Sigmoid colon (tissue), 7 donors: ENCODE measurements at places on chromosomes 3 and 15.

DNA sequence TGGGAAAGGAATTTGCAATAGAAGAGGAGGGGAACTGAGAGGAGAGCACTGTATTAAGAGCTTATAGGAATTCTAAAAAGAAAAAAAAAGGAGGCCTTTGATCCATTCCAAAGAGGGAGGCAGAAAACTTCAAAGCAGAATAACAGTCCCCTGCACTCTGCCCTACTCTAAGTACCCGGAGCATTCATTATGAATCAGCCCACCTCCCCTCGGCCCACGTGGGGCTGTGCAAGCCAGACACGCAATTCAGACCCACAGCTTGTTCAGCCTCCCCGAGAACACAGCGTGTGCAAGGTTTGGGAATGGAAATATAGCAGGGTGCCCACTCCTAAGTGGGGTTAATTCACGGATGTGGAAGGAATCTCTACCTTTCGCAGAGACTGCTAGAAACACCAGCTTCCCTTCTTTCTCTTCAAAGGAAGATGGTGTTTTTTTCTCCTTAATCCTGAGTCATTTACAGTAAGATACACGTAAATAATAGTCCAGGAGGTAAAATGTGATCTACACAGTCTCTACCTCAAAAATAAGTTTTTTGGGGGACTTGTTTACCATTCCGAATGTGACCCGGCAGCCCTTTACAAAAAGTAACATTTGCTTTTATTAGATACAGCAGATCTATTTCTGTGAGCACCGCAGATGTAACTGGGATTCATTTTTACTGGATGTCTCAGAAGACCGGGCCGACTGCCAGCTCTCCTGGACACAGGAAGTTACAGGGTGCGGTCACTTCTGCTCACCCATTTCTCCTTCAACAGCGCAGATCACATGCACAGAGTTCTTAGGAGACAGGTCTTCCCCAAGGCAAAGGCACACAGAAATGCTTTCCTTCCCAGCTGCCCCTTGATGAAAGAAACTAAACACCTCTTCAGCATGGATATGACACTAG lies 768.5 kb upstream of the CFAP20DC start:
- peak; percentile 91 for DNase-seq

DNA sequence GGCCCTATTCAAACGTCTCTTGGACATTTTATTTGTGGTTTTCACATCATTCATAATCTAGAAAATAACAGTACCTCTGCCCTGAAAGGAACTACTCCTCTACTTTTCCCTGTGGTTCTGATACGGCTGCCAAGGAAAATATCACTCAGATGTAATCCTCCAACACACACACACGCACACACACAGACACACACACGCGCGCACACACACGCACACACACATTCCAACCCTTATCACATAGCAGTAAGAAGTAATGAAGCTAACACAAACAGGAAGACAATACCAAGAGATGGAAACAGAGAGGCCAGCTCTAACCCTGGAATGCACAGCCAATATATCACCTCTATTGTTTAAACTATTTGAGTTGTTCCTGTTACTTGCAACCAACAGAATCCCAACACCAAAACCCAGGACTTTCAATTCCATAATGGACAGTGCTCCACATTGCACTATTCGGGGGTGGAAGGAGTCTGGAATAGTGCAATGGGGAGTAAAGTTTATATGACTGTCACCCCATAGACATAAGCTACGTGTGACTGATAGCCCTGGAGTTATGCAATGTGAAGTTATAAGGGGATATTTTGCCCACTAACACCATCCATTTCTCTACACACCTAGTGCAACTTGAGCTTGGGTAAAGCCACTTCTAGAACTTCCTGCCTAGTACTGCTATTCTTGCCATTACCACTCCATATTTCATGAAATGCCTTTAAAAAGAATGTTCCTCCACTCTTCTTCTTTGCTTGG lies 71.3 kb upstream of the FNDC3B start:
- no peak for DNase-seq

DNA sequence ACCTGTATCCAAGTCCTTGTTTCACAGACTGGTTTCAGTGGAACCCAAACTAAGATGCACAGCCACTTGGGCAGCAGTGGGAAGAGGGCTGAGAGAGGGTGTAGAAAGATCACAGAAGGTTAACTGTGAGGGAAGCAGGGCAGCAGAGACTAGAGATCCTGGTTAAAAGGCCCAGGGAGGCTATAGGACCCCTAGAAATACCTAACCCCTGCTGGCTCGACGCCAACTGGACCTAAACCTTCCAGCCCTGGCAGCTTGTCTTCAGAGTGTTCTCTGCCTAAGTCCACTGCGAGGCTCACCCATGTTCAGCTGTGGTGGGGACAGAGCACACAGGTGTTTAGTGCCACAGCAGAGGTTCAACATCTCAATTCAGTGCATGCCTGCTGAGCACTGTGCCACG lies 96.5 kb downstream of the ZNF621 start:
- DNase-seq: no peak

- no peak for DNase-seq
Measured at GRCh38 chr3:64414043-64414442, 188.8 kb upstream of the PRICKLE2 start.

DNA sequence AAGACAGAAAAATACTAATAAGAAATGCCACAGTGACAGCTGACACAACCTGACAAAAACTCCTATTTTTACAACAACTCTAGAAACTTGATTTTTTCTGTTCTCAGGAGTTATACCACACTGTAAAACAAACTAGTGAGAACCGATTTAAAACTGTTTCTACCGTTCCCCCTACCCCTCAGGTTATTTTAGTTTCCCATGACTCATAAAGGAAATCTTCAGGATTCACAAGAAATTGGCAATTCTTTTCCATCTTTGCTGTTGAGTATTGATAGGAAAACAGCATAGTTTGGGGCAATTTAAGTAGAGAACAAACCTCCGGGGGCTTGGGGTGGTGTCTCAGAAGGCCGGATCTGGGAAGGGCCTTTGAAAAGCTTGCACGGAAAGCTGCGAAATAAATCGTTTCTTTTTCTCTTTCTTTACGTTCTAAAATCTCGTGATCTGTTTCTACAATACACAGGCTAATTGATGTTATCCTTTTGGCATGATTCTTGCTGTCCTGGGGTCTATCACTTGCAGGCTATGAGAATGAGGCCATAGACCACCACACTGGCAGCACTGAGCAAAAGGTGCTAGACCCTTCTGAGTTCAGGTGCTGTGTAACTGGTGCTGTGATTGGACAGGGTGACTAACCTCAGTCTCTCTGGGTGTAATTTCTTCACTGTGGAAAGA lies 89.3 kb downstream of the LPP start:
- DNase-seq: no peak

GRCh38 chr15:61621146-61621545 lies 392.0 kb upstream of the RORA start:
- no peak for DNase-seq

- no peak for DNase-seq
Measured at GRCh38 chr15:57158589-57158988, 217.7 kb upstream of the CGNL1 start.

GRCh38 chr15:58724466-58724865 lies 25.0 kb downstream of the ADAM10 start:
- no peak for DNase-seq

DNA sequence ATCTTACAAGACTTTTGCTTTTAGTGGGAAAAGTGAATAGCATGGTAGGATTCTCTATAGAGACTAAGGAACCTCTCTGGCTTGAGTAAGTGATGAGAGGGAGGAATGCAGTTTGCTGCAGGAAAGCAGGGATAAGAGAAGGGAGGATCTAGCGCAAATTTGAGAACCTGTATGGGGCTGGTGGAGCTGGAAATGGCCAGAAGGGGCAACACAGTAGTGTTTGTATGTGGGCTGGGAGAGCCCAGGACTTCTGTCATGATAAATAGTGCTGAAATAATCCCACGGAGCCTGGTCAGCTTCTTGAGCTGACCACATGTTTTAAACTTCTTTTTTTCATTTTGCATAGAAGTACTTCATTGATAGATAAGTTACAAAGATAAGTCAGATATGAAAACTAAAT lies 11.2 kb upstream of the SHC4 start:
- no peak for DNase-seq

DNA sequence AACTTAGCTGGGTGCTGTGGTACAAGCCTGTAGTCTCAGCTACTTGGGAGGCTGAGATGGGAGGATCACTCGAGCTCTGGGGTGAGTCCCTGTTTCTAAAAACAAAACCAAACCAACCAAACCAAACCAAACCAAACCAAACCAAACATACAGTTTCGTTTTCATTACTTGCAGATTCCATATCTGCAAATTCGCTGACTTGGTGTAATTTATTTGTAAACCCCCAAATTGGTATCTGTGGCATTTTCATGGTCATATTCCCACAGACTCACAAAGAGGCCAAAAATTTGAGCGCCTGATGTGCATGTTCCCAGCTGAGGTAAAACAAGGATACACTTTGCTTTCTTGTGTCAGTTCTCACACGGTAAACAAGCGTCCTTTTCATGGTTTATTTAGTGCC lies 1138.3 kb downstream of the ROBO1 start:
- no peak for DNase-seq

DNA sequence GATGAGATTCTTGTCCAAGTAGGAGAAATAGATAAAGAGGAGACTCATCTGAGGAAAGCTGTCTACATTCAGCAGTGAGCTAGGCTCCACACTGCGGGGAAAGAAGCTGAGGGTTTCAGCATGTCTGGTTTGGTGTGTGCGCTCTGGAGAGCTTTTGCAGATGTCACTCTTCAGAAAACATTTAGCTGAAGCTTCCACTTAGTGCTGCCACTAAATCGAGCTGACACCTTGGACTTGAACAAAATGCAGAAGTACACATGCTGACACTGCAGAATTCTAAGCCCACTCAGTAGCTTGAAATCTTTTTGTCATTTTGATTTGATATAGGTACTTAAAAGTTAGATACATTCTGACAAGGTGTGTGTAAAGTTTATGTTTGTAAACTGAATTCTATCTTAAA lies 32.3 kb upstream of the CRTC3 start:
- DNase-seq: no peak

GRCh38 chr3:149784064-149784704 lies 8.2 kb downstream of the ANKUB1 start:
- DNase-seq: no peak

DNA sequence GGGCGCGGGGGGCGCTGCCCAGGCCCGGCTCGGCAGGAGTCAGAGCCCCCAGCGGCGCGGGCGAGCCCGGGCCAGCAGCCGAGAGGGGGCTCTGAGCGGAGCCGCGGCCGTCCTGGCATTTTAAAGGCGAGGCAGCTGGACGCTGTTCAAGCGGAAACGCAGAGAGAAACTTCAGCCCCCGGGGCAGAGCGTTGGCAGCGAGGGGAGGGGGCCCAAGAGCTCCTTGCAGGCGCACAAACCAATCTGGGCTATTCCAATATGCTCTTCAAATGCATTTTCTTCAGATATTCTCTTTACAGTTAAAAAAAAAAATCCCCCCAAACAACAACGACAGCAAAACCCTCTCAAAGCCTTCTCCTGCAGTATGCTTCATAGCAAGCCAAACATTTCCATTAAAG lies at the start of gene CTXND1:
Gene CTXND1 (minus strand): TSS at position 93 of the 398 bp plus-strand sequence. CDS start 50,264 bp downstream, outside the sequence.
- no peak for DNase-seq

- DNase-seq: no peak
Measured at GRCh38 chr3:177563792-177564191, 366.5 kb upstream of the TBL1XR1 start.

DNA sequence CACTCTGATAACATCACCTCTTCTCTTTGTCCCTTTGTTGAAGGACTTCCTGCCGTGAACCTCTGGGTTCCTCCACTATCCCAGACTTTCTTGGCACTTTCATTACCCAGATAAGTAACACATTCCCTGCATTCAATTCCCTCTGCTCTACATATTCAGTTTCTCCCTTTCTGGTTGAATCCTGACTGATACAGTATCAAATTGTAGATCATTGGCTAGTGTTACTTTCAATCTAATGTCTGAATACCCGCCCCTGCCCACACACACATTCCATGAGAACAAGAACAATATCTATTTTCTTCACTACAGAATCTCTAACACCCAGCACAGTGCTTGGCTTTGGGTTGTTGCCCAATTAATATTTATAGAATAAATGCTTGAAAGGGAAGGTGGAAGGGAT lies 163.5 kb downstream of the ABHD5 start:
- DNase-seq: no peak

- DNase-seq: no peak
Measured at GRCh38 chr3:114155370-114155821, 23.5 kb downstream of the DRD3 start.

DNA sequence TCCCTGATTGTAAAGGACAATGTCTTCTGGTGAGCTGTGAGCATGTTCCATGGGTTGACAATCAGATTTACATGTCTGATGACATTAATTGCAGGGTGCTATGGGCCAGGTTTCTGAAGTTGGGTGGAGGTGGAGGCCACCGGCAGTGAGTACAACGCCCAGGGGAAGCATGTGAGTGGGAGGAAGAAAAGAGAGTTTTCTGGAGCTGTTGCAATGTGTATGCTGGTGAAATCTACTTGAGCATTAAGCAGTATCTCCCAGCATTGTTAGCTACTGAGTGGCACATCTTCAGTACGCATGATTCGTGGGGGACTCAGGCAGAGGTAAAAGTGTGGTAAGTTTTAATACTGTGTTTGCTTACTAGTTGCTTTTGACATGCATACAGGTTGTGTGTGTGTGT lies 26.6 kb downstream of the TMEM45A start:
- DNase-seq: no peak

DNA sequence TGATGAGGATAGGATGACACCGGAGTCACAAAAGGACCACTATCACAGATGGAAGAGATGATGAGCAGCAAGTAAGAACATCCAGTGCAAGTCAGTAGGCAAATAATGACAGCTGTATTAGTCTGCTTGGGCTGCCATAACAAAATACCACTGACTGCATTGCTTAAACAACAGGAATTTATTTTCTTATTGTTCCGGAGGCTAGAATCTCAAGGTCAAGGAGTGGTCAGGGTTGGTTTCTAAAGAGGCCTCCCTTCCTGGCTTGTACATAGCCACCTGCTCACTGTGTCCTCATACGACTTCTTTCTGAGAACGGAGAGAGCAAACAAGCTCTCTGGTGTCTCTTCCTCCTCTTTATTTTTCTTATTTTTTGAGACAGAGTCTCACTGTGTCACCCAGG lies 380.7 kb downstream of the PLOD2 start:
- DNase-seq: no peak

GRCh38 chr3:52147804-52148203 lies 6.4 kb downstream of the POC1A start:
- no peak for DNase-seq

- no peak for DNase-seq
Measured at GRCh38 chr3:183540501-183541234, 14.8 kb downstream of the KLHL6 start.

- DNase-seq: no peak
Measured at GRCh38 chr3:156892701-156893100, 66.5 kb downstream of the LEKR1 start.
